Activated CD8-positive, alpha-beta memory T cell treated with anti-CD3 and anti-CD28 coated beads for 36 hours (primary cell): ENCODE measurements at places on chromosomes 4 and X. TPM values are rescaled to one million over a fixed set of nuclear protein-coding genes. Genes with fewer than 3 reads are reported as not detected.

ATP1B4 gene
- total RNA-seq: not detected

CCDC160 gene
- not detected for total RNA-seq

GABRE gene
- not detected for total RNA-seq

GAGE12H gene
- not detected for total RNA-seq

HNRNPD gene
- 482 TPM for total RNA-seq

MTMR8 gene
- 3.9 TPM for total RNA-seq

F8A1 gene
- total RNA-seq: 46.8 TPM

HTRA3 gene
- total RNA-seq: not detected

IL1RAPL1 gene
- total RNA-seq: not detected

ADH6 gene
- not detected for total RNA-seq

FHIP1A gene
- not detected for total RNA-seq

CFAP299 gene
- not detected for total RNA-seq

EPGN gene
- not detected for total RNA-seq

ABLIM2 gene
- 0.32 TPM for total RNA-seq

ARMCX2 gene
- 8.9 TPM for total RNA-seq

S100P gene
- 3.2 TPM for total RNA-seq

H2BW2 gene
- 0.08 TPM for total RNA-seq

TMSB15A gene
- not detected for total RNA-seq

SYN1 gene
- total RNA-seq: 0.27 TPM

JCHAIN gene
- not detected for total RNA-seq

FRG2 gene
- 0.10 TPM for total RNA-seq

CYSLTR1 gene
- total RNA-seq: 0.34 TPM

PRR32 gene
- total RNA-seq: not detected

MFSD8 gene
- 17.4 TPM for total RNA-seq

FGFBP2 gene
- 2.1 TPM for total RNA-seq

SCML1 gene
- total RNA-seq: 0.99 TPM

NPY2R gene
- not detected for total RNA-seq

CNGA1 gene
- 0.38 TPM for total RNA-seq
